ENCODE measurements at places on chromosomes 5 and 9.

DNA sequence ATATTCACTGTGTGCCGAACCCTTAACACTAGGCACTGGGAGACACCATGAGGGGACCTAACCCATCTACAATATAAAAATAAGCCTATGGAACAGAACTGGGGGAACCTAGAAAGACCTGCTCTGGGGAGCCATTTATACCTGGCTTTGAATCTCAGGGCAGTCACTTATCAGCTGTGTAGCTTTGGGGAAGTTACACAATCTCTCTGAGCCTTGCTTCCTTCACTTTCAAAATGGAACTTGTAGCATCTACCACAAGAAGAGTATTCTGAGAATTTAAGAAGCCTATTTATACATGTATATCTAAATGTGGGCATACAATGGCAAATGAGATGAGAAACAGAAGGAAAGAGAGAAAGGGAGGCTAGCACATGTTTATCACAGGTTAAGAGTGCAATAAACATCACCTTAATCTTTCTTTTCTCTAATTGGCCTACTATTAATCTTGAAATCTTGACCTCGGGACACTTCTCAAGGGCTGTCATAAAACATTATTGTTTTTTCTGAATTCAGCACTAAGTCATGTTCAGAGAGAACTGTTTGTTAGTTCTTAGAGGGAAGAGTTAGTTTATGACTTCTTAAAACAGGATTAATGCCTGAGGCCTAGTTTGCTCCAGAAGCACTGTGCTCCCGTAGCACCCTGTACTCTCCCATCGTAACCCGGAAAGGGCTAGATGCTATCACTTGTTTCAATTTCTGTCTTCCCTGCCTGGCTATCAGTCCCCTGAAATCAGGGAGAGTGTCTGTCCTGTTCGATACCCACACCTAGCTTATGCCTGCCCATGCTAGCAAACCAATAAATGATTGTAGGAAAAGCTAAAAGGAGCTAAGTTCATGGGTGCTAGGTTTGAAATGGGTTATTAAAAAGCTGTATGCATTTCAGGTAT is 606.4 kb upstream of the CLINT1 start:
- DNase-seq, result no peak

DNA sequence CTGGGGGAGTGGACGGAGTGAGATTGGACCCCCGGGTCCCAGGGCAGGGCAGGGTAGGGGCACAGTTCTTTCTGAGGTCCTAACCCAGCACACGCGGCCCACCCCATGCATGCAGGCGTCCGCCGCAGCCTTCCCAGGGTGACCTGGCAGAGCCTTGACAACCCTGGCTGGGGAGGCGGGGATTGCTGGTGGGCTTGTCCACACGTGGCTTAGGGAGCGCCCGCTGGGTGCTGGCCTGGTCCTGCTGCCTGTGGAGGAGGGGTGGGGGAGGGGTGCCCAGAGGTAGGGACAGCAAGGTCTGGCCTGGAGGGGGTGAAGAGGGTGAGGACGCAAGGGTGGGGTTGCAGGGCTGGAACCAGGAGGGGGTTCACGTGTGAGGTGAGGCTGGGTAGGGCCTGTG is 6.0 kb downstream of the RXRA start:
- DNase-seq, result no peak

- no peak for DNase-seq
Measured at GRCh38 chr5:146039420-146039819, 66.0 kb downstream of the PLAC8L1 start.

- no peak for DNase-seq
Measured at GRCh38 chr5:132213666-132214065, 14.0 kb downstream of the P4HA2 start.

DNA sequence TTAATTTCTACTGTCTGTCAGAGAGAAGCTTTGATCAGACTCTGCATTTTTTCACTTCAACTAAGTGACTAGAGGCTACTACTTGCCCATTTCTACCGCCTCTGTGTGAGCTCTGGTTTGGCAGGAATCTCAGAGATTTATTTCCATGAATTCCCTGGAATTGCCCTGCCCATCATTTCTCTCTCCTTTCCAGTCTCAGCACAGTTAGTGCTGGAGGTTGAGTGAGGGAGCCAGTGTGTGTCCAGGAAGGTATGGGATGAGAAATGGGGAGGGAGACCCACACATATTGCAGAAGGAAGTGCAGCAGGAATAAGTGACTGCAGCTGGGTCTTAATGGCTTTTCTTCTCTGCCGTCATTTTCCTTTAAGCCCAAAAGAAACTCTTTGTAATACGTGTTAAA is 443.1 kb upstream of the ZNF462 start:
- no peak for DNase-seq

- DNase-seq, result no peak
Measured at GRCh38 chr9:78439866-78440830, 143.2 kb downstream of the PSAT1 start.

DNA sequence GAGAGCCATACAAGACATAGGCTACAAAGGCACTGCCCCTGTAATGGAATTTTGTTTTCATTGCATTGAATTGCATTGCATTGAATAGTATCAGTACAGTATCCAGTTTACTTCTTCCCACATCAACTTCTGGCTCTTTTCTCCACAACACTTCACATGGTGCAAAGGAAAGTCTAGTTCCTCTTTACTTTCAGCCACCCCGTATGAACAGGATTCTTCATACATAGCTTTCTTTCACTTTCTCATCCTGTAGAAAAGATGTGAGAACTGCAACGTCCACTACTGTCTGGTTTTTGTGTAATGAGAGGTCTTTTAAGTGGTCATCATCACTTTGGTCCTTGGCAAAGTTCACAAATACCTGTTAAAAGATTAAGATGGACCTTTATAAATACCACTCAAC is 20.2 kb downstream of the NIPSNAP3B start:
- DNase-seq, result no peak

- no peak for DNase-seq
Measured at GRCh38 chr5:1213508-1214162, 11.5 kb upstream of the SLC6A18 start.

- no peak for DNase-seq
Measured at GRCh38 chr9:34498553-34498952, 24.2 kb downstream of the ENHO start.

- DNase-seq, result no peak
Measured at GRCh38 chr9:136257381-136258298, 12.0 kb upstream of the QSOX2 start.

GRCh38 chr5:137896560-137896959 is 7.3 kb downstream of the PKD2L2 start:
- no peak for DNase-seq

Measured in C1 segment of cervical spinal cord (tissue), 14 donors.